ENCODE measurements at places on chromosomes 7 and 10. TPM values are rescaled to one million over a fixed set of nuclear protein-coding genes. Genes with fewer than 3 reads are reported as not detected.

The BZW2 gene
- 94.1 TPM for total RNA-seq

DNA sequence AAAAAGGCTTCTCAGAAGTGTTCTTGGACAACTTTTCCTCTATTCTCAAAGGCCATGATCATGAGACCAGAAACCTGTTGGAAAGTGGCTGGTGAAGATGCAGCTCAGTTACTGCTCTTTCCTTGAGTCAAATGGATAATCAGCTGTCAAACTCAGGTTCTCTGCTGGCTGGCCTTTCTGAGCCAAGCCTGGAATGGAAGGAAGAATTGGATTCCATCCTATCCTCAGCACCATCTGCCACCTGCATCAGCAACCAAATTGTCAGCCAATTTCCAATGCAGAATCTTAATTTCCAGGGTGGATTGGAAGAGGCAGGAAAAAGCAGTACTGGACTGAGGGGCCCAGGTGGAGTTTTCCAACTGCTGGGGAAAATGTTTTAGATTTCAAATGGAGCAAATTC is 631.7 kb downstream of the KCNMA1 start:
- no peak for DNase-seq

- DNase-seq, result no peak
Measured at GRCh38 chr10:98254234-98254974, 13.6 kb downstream of the LOXL4 start.

DNA sequence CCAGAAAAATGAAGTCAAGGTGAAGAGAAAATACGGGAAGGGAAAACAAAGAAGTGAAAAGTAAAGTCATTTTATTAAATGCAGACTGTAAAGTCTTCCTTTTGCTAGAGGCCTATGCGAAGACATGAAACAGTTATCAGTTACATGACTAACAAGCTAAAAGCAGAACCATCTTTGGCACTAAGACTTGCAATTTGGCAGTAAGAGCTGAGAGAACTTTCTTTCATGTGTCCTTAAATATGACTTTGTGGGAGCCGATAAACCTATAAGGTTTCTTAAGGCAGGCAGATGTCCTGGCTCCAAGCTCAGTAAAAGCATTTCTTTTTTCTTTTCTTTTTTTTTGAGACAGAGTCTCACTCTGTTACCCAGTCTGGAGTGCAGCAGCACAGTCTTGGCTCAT is 10.4 kb downstream of the ANLN start:
- no peak for DNase-seq

DNA sequence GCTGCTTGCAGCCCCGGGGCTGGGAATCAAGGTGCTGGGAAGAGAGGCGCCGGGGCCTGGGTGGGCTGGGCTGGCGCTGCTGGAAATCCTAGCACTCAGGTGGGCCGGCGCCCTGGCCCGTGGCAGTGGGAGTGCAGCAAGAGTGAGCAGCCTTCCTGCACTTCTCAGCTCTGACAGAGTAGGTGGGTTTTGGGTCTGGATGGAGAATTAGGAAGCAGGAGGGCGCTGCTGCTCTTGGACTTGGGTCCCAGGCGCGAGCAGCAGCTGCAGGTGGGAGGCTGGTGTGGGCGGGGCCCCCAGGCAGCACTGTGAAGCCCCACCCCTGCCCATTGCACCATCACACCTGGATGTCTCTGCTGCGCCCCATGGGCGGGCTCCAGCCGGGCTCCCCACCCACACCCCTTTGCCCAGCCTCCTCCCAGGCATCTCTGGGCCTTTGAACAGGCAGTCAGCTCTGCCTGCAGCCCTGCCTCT is 6.0 kb downstream of the BRI3 start:
- no peak for DNase-seq

- peak; percentile 22 for DNase-seq
Measured at GRCh38 chr10:68088740-68089139, 13.7 kb upstream of the HERC4 start.

The FLNC gene
- total RNA-seq, result 0.02 TPM

DNA sequence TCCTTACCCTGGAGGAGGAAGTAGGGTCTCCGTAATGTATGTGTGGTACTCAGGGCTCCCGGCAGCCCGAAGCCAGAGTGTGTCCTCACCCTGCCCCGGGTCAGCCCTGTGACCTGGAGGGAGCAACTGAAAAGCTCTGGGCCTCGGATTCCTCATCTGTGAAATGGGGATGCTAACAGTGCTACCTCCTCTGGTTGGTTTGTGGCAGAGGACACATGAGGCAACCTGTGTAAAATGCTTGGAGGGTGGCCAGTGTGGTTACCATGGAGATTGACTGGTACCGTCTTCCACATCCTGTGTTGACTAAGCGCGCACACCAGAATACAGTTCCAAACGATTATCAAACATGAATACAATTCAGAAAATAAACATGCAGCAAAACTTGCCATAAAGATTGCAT is 163.8 kb upstream of the KLF6 start:
- peak; percentile 60 for DNase-seq

The KCNMA1 gene
- total RNA-seq, result not detected

The PRF1 gene
- 30.9 TPM for total RNA-seq

GRCh38 chr10:100192350-100192749 is 6.5 kb upstream of the ERLIN1 start:
- DNase-seq, result no peak

DNA sequence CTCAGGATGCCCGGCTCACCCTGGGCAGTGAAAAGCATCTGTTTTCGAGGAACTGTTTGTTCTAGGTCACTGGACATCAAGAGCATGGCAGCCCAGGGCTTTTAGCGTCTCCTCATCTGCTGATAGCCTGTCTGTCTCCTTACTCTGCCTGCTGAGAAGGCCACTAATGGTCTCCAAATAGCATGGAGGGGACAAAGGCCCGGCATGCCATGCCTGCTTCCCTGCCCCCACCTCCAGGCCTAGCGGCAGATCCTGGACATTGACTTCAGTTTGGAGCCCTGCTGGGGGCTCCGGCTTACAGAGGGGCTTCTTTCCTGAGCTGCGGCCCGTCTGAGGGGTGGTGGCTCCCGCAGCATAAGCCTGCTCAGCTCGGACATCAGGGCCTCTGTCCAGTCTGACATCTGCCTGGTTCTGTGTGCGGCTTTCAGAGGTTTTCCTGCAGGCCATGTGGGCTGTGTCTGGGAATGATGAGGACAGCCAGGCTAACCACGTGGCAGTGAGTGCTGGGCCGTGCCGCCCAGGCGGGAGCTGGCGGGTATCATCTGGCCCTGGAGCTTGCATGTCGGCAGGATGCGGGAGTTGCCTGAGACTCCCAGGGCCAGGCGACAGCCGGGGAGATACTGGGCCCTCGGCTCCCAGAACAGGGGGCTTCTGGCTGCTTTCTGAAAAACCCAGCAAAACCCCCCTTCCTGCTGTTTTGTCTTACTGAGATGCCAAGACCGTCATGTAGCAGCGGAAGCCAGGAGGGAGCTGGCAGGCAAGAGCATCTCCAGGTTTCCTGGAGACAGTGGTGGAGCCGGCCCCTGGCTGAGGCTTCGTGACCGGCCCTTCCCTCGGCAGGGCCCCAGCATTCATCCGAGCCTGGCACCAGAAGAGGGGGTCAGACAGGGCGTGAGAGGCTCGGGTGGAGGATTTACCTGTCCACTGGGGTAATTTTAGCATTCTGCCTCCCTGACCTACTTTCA is 9.2 kb downstream of the PFKFB3 start:
- no peak for DNase-seq

- no peak for DNase-seq
Measured at GRCh38 chr10:23368816-23369640, 24.4 kb upstream of the C10orf67 start.

The SLC12A9 gene
- total RNA-seq, result 27.7 TPM

GRCh38 chr7:153190452-153190851 is 430.9 kb downstream of the ACTR3B start:
- DNase-seq, result no peak

- DNase-seq, result no peak
Measured at GRCh38 chr10:89345367-89346000, 17.7 kb downstream of the IFIT3 start.

GRCh38 chr7:153103202-153103601 is 343.6 kb downstream of the ACTR3B start:
- no peak for DNase-seq

The RADIL gene
- total RNA-seq, result 0.18 TPM

GRCh38 chr7:73717025-73717807 is 2.3 kb downstream of the STX1A start:
- no peak for DNase-seq

- DNase-seq, result no peak
Measured at GRCh38 chr7:9148687-9149086, 715.3 kb downstream of the NXPH1 start.

DNA sequence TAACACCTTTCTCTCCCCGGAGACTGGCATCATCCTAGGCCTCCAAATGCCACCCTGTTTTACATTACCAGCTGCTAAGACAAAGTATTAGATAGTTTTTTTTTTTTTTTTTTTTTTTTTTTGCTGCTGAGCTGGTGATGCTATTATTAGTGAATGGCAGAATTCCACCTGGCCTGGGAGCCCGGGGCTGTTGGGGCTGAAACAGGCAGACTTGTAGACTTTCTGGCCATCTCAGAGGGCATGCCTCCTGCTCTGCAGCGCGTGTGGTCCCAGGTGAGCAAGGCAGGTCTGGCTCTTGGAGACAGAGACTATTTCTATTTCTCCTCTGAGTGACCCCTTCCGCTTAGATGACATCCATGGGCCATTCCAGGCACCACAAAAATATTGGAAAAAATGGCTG is 104.2 kb downstream of the EMX2 start:
- DNase-seq, result no peak

The ATXN7L1 gene
- 7.3 TPM for total RNA-seq

DNA sequence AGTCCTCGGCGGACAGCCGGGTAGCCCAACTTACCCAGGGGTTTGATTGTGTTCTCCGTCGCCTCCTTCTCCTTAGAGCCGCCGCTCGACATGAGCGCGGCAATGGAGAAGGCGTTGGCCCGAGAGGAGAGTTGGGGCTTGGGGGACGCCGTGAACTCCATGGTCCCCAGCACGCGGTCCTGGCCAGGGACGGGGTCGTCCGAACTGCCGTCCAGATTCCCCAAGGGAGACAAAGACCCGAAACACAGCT is 515 bp downstream of the TBX20 start:
- no peak for DNase-seq

DNA sequence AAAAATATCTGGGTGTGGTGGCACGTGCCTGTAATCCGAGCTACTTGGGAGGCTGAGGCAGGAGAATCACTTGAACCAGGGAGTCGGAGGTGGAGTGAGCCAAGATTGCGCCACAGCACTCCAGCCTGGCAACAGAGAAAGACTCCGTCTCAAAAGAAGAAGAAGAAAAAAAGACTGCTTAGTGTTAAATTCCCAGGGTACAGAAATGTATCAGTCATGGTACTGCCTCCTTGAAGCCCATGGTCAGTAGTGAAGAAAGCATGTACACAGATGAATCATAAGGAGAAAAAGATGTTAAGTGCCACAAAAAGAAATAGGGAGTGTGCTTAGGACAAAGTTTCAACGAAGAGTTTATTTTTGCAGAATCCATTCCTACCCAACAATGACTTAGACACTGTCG is 62.5 kb upstream of the KMT2E start:
- DNase-seq, result no peak

The SLC39A12 gene
- total RNA-seq, result not detected

- DNase-seq, result no peak
Measured at GRCh38 chr10:87675396-87676376, 16.0 kb downstream of the PAPSS2 start.

The CTAGE6 gene
- 3.1 TPM for total RNA-seq

DNA sequence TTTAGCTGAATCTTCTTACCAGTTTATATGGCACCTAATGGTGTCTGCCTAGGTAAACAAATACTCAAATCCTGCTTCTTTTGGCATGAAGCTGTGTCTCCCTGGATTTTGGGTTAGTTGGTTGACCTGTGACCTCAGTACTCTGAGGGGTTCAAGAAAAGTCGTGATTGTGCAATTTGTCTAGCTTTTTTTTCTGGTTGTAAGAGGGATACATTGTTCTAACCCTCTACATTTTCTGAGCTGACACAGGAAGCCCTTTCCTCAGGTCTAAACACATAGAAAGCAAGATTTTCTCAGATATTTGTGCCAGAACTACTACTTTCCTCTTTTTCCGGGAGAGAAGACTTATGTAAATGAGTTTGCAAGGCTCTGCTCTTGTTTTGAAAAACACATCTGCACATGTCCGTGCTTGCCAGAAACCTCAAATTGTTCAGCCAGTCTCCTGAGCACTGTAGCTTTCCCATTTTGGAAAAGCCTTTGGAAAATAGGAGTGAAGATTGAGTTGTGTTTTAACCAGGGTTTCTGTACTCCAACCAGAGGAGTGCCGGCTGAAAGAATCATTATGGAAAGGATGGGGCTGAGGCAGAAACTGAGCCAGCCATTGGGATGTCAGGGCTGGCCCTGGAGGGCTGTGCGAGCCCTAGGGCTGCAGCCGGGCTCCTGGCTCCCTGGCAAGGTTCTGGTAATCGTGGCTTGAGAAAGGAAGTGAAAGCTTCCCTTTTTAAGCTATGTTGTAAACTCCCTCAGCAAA is 31.3 kb upstream of the CXCL12 start:
- DNase-seq, result no peak

- DNase-seq, result no peak
Measured at GRCh38 chr7:103150192-103150591, 1.3 kb upstream of the NAPEPLD start.

DNA sequence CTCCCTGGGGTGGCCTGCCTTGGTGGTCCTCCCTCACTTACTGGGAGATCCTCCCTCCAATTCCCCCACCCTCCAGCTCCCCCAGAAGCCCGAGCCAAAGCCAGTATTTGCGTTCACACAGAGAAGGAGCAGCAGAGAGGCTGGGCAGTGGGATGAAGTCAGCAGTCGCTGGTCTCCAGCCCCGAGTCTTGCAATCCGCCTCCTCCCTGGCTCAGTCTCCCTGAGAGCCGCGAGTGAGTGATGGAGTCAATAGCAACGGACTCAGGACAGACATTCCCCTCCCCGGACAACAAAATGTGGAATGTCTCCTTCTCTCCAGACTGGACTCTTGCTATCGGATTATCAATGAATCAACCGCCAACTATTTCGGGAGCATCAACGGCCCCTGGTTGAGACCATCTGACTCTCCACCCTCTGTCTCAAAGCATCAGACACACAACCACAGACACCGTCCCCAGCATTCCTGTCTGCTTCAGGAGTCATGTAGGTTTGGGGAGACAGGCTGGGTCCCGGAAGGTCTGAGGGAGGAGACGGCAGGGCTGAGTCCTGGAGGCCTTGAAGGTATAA is 178.4 kb downstream of the SH3PXD2A start:
- no peak for DNase-seq

DNA sequence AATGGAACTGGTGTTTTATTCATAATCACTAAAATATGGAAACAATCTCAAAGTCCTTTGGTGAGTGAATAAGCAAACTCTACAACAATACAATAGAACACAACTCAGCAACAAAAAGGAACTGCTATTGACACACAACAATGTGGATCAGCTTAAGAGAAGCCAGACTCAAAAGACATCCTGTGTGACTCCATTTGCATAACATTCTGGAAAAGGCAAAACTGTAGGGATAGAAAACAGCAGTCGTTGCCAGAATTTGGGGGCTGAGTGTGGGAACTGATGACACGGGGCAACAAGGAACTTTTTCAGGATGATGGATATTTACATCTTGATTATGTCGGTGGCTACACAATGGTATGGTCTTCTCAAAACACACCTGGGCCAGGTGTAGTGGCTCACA is 32.4 kb upstream of the SVIL start:
- DNase-seq, result no peak

GRCh38 chr10:34184939-34185386 is 630.1 kb downstream of the PARD3 start:
- DNase-seq, result no peak

GRCh38 chr10:21090609-21091082 is 193.5 kb upstream of the NEBL start:
- no peak for DNase-seq

- no peak for DNase-seq
Measured at GRCh38 chr7:27640884-27641574, 21.7 kb downstream of the HIBADH start.
